Upper lobe of right lung (tissue), 1 donor: ENCODE measurements at places on chromosomes 16 and 17. TPM values are rescaled to one million over a fixed set of nuclear protein-coding genes. Genes with fewer than 3 reads are reported as not detected.

EIF3C gene
- total RNA-seq, result 507 TPM

DNA sequence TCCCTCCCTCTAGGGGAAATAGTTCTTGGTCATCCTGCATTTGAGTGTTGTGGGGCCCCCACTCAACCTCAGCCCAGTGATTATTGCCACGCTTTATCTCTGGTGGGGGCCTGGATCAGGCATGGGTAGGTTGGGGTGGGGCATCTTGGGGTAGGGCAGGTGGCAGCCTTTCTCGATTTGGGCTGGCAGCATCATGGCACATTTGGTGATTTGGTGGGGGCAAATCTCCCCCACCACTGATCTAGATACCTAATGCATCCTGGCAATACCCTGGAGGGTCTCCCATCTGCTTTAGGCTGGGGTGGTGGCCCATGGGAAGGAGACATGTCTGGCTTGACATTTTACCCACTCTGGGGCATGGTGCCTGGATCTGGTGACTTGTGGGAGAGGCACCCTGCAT is 40.2 kb downstream of the NLRP1 start:
- no peaks in the 10 kb centered on the region for H3K4me1 ChIP-seq
- no peak overlapping the region for H3K4me3 ChIP-seq
- peak; percentile 44 for DNase-seq
- H3K36me3 ChIP-seq, result peaks cover 42% of the 10 kb centered on the region
- H3K27ac ChIP-seq, result no peak overlapping the region

DNA sequence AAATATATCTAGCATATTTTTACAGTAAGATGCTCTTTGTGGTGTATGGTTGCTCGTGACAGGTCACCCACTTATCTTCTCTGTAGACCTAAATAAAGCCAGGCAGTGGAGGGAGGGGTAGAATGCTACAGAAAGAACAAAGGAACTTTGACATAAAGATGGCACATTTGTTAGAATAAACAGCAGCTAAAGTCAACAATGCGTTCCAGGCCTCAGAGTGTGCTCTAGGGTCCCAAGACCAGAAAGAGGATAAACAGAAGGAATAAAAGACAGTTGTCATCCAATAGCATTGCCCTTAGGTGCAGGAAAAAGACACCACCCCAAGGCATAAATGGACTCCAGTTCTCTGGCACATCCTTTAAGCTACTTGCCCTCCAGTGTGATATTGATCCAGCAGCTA is 523.0 kb upstream of the CDH11 start:
- H3K4me1 ChIP-seq, result no peaks in the 10 kb centered on the region
- H3K27me3 ChIP-seq, result no peaks in the 10 kb centered on the region
- no peaks in the 10 kb centered on the region for H3K36me3 ChIP-seq

C16orf96 gene
- 0.32 TPM for total RNA-seq

NOXO1 gene
- 1.8 TPM for total RNA-seq

DNA sequence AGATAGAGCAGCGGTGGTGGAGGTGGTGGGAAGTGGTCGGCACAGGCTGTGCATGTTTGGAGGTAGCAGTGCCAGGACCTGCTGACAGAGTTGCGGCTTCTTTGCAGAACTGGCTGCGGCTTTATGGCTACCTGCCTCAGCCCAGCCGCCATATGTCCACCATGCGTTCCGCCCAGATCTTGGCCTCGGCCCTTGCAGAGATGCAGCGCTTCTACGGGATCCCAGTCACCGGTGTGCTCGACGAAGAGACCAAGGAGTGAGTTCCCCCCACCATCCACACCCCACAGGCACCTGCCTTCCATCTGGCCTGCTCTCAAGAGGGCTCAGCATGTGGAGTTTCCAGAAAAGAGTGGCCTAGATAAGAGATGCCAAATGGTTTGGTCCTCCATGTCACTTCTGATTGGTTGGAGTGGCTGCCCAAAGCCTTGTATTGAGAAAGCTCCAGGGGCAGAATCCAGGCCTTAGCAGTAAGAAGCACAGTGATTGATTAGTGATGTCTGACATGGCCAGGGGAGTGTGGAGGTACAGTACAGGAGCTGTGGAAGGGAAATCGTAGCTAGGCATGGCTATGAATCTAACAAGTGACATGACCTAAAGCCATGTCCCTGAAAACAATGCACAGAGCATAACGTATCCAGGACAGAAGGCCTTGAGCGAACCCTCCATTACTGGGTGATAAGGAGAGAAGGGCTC is 12.0 kb downstream of the MMP15 start:
- DNase-seq, result peak; percentile 58
- no peak overlapping the region for H3K4me3 ChIP-seq
- H3K36me3 ChIP-seq, result peaks cover 22% of the 10 kb centered on the region
- H3K4me1 ChIP-seq, result peaks cover 9% of the 10 kb centered on the region

COL1A1 gene
- total RNA-seq, result 154 TPM

- H3K4me3 ChIP-seq, result peak within 1 kb of the TSS; percentile 97
- H3K4me1 ChIP-seq, result peaks cover 17% of the 10 kb centered on the region
- H3K27me3 ChIP-seq, result no peaks in the 10 kb centered on the region
- peak within 1 kb of the TSS; percentile 85 for H3K27ac ChIP-seq
- peak; percentile 90 for DNase-seq
- peaks cover 25% of the 10 kb centered on the region for H3K36me3 ChIP-seq
Observed at GRCh38 chr17:63600569-63601438, at the start of gene TACO1. TACO1 (plus strand) TSS chr17:63600895; CDS start chr17:63601084, 189 bp downstream.

DNA sequence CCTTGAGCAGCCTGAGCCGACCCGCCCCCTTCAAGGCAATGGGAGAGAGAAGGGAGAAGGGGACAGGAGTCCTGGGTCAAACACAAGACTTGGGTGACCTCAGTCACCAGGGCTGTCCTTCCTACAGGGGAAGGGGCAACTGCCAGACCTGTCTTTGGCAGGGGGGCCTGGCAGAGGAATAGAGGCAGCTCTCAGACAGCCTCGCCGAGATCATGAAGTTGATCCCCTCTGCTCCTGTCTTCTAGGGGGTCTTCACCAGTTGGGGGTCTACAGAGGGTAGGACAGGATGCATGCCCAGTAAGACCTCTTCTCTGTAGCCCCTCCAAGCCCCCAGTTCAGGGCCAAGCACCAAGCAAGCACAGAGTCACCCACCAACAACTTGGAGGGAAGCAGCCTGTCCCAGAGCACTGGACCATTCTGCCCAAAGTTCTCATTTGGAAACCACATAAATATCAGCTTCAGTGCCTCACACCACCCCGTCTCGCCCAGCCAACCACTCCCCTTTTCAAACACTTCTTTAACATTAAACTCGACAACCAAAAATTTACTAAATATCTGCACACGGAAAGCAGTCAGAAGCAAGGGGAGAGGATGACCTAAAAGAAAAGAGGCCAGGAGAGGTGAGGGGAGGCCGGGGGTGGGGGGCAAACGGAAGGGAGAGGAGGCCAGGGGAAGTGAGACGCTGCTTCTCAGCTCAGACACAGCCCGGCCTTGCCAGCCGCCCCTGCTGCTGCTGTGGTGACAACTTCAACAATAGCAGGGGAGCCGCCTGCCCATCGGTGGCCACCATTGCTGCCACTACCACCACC is 7.7 kb downstream of the DOK4 start:
- H3K4me3 ChIP-seq, result peak overlapping the region; percentile 55
- no peak for DNase-seq
- peak overlapping the region; percentile 66 for H3K27ac ChIP-seq
- H3K4me1 ChIP-seq, result peaks cover 52% of the 10 kb centered on the region
- no peaks in the 10 kb centered on the region for H3K27me3 ChIP-seq

DNA sequence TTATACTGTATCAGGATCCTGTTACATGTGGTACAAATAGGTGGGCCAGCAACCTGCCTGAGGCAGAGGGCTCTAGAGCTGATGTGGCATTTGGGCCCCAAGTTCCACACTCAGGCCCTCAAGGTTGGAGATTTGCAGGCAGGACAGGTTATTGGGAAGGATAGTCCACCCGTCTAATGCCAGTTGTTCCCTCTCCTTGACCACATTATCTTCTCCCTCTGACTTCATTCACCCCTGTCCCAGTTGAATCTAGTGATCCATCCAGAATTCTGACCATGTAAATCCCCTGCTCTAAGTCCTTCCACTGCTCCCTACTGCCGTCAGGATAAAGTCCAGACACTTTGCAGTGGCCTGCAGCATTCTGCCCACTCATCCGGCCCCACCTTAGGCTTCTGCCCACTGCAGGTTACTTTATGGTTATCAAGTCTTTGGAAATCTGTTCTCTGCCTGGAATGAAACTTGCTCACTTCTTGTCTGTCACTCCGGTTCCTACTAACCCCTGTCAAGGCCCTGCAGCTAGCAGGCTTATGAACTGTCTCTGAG is 1.9 kb upstream of the NFATC3 start:
- H3K4me1 ChIP-seq, result peaks cover 72% of the 10 kb centered on the region
- no peak for DNase-seq
- no peak overlapping the region for H3K4me3 ChIP-seq
- H3K27me3 ChIP-seq, result no peaks in the 10 kb centered on the region
- peaks cover 5% of the 10 kb centered on the region for H3K36me3 ChIP-seq
- H3K27ac ChIP-seq, result peak overlapping the region; percentile 99

DNA sequence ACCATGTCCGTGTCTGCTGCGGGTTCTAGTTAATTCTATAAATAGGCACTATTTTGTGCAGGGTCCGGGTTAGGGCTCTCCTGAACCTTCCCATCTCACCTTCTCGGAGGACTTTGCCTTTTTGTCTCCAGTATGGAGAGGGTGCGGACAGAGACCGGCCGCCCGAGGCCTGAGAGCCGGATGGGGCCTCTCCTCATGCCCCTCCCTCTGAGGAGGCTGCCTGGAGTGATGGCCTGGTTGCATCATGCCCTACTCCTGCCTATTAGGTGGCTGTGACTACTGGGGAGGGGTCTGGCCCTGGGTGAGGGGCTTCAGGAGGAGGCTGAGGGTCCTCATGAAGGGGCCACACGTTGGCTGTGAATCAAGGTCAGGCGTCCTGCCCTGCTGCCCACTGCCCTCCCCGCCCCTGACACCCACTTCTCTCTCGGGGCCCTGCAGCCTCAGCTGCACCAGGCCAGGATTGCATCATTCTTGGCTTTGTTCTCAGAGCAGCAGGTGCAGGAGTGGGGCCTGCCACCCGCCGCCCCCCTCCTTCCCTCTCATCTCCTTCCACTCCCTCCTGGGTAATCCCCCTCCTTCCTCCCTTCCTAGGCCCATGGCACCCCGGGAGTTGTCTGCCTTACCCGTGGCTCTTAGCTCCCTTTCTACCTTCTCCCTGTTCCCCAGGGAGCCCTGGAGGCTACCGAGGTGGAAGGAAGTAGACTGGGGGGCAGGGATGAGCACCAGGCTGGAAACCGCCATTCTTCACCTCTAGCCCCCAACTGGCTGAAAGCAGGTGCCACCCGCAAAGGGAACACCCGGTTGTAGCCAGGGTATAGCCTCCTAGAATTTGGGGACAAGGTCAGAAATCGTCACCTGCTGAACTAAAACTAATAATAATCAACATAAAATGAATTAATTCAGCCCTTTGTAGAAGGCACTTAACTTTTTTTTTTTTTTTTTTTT is 12.7 kb upstream of the ARHGAP23 start:
- H3K27me3 ChIP-seq, result peaks cover 25% of the 10 kb centered on the region
- H3K27ac ChIP-seq, result peak overlapping the region; percentile 75
- H3K36me3 ChIP-seq, result no peaks in the 10 kb centered on the region
- H3K4me3 ChIP-seq, result peak overlapping the region; percentile 29

ADAMTS18 gene
- total RNA-seq, result 0.46 TPM

MAF gene
- 66.4 TPM for total RNA-seq

ITGAD gene
- 0.20 TPM for total RNA-seq

DNA sequence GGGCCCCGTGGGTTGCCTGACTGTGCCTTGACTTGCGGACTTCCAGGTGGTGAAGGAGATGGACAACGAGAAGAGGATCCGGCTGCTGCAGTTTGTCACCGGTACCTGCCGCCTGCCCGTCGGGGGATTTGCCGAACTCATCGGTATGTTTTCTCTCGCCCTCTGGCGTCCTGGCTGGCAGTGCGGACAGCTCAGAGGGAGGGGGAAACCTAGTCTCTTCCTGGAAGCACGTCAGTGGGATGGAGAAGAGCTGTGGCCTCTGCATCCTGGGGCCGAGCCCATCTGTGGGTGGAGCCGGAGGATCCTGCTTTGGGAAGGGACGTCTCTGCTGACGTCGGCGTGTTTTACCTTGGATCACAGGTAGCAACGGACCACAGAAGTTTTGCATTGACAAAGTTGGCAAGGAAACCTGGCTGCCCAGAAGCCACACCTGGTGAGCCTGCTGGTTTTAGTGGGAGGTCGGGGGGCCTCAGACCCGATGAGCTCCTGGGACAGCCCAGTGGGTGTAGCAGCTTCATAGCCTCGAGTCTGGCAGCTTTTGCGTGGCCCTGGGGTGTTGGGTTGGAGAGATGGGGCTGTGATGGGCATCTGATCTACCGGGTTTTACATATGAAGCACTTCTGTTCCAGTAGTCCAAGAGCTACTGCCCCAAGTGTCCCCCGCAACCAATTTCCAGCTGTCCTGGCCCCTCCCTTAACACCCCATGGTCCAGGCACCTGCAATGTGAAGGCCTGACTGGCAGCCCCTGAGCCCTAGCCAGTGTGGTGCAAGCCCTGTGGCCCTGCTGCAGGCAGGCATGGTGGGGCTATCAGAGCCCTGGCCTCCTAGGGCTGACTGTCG is 11.9 kb upstream of the CLEC18A start:
- H3K27me3 ChIP-seq, result no peaks in the 10 kb centered on the region
- no peak for DNase-seq
- H3K27ac ChIP-seq, result no peak overlapping the region
- no peak overlapping the region for H3K4me3 ChIP-seq
- peaks cover 67% of the 10 kb centered on the region for H3K36me3 ChIP-seq

DNA sequence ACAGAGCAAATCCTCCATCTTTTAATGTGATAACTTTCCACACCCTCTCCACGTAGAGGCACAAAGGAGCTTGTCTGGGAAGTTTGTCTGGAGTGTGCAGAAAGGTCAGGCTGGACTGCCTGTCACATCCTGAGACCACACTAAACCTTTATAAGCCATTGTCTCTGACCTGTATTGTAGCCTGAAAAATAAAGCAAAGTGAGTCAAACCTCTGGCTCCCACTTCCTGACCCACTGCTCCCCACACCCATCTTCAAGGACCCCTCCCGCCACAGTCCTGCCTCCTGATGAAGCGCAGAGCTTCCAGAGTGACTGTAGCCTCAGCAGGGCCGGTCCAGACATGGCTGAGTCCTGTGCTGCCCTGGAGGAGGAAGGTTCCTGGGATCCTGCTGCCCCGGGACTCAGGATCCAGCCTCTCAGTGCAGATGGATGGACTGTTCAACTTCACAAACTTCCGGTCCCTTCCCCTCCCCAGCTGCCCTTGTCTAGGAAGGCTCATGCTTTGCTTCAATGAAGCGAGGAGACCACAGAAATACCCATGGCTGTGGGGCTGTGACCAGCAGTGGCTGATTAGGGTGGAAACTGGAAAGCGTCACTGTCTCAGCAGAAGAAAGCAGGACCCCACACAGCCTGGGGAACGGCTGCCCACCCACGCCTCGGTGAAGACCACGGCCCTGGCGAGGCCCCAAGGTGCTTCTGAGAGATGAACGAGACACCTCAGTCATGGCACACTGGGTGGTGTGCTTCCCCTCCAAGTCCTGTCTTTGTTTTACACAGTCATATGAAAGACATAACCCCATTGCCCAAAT is 30.9 kb upstream of the CLEC18B start:
- peaks cover 18% of the 10 kb centered on the region for H3K4me1 ChIP-seq
- H3K27ac ChIP-seq, result no peak overlapping the region
- peaks cover 54% of the 10 kb centered on the region for H3K36me3 ChIP-seq
- H3K27me3 ChIP-seq, result no peaks in the 10 kb centered on the region

CCDC40 gene
- 3.5 TPM for total RNA-seq
